ENCODE measurements at places on chromosomes 5 and 9.

DNA sequence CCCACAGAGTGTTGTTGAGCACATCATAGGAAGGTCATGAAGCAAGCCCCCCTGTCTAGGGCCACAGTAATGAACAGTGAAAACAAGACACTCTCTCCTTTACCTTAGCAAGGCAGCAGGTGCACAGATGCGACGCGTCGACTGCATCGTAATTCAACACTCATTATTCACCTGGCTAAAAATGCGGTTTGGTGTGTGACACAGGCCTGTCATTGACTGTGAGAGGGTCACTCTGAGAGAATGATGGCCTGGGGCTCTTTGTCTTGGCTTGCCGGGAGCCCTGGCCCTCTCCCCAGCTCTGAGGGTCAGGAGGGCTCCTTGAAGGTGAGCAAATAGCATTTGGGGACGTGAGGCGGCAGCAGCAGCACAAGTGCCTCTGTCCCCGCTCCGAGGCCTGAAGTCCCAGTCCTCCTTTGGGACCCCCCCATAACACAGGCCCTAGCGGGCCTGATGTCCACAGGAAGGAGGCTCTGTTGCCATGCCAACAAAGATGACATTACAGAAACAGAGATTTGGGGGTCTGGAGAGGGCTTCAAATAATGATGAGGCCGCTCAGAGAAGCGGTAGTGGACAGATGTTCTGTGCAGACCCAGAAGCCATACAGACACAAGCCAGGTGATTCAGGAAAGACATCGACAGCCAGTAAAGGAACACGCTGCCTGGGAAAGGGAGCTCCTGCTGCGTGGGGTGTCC is 46.7 kb downstream of the SHB start:
- no peak for DNase-seq

DNA sequence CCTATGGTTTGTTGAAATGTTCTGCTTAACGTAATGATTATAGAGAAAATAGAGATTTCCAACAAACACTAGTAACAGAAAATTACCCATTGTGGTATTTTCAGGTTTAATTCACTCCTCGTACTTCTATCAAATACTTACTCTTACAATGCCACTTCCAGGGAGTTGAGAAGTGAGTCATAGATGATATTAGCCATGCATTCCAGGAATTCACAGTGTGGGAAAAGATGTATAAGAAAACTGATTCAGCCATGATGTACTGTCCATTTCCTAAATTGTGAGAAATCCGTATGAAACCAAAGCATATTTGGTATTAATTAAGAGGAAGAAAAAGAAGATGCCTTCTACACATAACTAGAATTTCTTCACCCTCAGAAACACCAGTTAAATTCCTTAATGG is 1854.6 kb upstream of the WWC1 start:
- no peak for DNase-seq

GRCh38 chr5:35202319-35203111 is 27.8 kb downstream of the PRLR start:
- DNase-seq: no peak

- peak; percentile 56 for DNase-seq
Observed at GRCh38 chr5:75611311-75612225, at the start of gene ANKDD1B. Gene ANKDD1B (plus strand): TSS chr5:75611453. CDS start chr5:75611635, 182 bp downstream.

GRCh38 chr9:87853876-87854579 is 28.6 kb upstream of the SPATA31E1 start:
- DNase-seq: no peak

GRCh38 chr9:6552033-6552432 is 93.5 kb downstream of the GLDC start:
- no peak for DNase-seq

DNA sequence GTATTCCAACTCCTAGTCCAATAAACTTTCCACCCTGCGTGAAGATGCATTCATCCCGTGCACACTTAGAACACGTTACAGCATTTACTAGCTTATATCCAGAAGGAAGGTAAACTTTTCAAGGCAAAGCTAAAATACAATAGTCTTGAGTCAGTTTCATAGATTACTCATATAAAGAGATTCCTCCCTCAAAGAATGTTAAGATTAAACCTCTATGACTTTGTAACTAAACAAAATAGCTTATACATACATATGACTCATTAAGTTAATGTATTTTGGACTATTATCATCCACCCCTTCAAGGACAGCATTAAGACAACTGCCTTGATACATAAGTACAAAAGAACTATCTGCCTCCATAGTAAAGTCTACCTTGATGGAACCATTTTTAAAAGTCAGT is 36.1 kb downstream of the TLE1 start:
- DNase-seq: no peak

DNA sequence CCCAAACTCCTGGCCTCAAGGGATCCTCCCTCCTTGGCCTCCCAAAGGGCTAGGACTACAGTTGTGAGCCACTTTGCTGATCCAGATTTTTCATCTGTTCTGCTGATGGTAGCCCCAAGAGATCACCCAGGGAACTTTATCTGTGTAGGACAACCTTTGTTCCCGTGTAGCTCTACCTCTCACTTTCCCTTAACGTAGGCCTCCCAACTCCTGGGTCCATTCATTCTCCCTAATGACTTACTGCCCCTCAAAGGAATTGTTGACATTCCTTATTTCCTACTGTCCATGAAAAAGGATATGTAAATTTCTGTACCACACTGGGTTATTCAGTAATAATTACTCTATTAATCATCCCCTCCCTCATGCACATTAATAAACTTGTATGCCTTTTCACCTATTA is 51.0 kb upstream of the PHF24 start:
- DNase-seq: no peak

DNA sequence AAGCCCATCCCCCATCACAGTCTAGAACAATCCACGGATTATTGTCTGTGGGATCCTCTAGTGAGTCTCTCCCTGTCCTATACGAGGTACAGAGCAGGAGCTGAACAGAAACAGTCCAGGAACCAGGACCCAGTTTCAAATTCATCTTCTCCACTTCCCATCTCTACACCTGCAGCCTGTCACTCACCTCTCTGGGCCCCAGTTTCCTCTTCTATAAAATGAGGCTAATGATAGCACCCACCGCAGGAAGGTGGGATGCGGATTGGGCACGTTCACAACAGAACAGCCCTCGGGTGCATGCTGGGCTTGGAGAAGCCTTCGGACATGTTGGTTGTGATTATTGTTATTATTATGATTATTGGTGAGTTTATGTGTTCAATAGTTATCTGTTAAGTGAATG is 78.5 kb downstream of the ANKRD33B start:
- no peak for DNase-seq

- DNase-seq: no peak
Observed at GRCh38 chr5:75886706-75887105, 169.5 kb upstream of the POC5 start.
